Uterine smooth muscle cell (primary cell): ENCODE measurements at places on chromosomes 3 and 15. TPM values are rescaled to one million over a fixed set of nuclear protein-coding genes. Genes with fewer than 3 reads are reported as not detected.

The ARRDC4 gene
- total RNA-seq, result 5.9 and 8.4 TPM in 2 replicates

The CHRM5 gene
- total RNA-seq, result 0.75 TPM in 1 of 2 replicates, not detected in the other

The TRPM7 gene
- total RNA-seq, result 70.8 and 93.0 TPM in 2 replicates

The SLC24A5 gene
- not detected in 2 replicates for total RNA-seq

The SLCO2A1 gene
- under 0.01 TPM in 1 of 2 replicates, not detected in the other for total RNA-seq

The ZCWPW2 gene
- 0.22 and 0.87 TPM in 2 replicates for total RNA-seq

The STRIT1 gene
- not detected in 2 replicates for total RNA-seq

The PTX3 gene
- total RNA-seq, result 186 and 777 TPM in 2 replicates

The CPN2 gene
- not detected in 2 replicates for total RNA-seq

The NDUFB4 gene
- total RNA-seq, result 16.3 and 23.4 TPM in 2 replicates

The COL6A5 gene
- under 0.01 TPM in 1 of 2 replicates, not detected in the other for total RNA-seq

The TMEM266 gene
- total RNA-seq, result not detected in 2 replicates

The CACNA2D2 gene
- under 0.01 TPM in 2 replicates for total RNA-seq

The LARP6 gene
- 143 and 174 TPM in 2 replicates for total RNA-seq

The CELSR3 gene
- 0.89 and 1.00 TPM in 2 replicates for total RNA-seq

The ABCC5 gene
- total RNA-seq, result 15.4 and 16.5 TPM in 2 replicates

The ARHGEF26 gene
- 2.1 and 2.2 TPM in 2 replicates for total RNA-seq

The ITGB5 gene
- total RNA-seq, result 368 and 653 TPM in 2 replicates

The UPK1B gene
- total RNA-seq, result not detected in 2 replicates

The SI gene
- total RNA-seq, result not detected in 2 replicates

The ARGFX gene
- not detected in 2 replicates for total RNA-seq

The SLC7A14 gene
- 0.44 and 0.75 TPM in 2 replicates for total RNA-seq

The IL12A gene
- total RNA-seq, result 3.4 and 4.1 TPM in 2 replicates

The MUC4 gene
- under 0.01 TPM in 1 of 2 replicates, not detected in the other for total RNA-seq

The CCR4 gene
- not detected in 2 replicates for total RNA-seq

The CADPS gene
- total RNA-seq, result 11.9 and 32.5 TPM in 2 replicates

The CERS3 gene
- not detected in 2 replicates for total RNA-seq

The ATP1B3 gene
- 52.6 and 86.4 TPM in 2 replicates for total RNA-seq
